ENCODE measurements at places on chromosomes 12 and 14.

DNA sequence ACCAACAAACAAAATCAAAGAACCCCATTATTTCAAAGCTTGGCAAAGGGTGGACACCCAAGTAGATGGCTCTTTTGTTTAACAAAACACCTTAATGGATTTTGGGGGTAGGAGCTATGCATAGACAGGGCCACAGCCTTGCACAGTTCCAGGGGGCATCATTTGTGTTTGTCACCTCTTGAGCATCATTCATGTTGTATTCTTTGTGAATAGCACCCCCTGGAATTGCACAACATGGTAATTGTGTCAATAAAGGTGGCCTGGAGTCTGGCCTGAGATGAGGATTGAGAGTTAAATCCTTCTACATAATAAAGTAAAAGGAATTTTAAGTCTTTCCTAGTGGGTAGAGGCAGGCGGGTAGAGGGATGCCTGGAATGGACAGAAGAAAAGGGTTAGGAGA lies 3.3 kb upstream of the FRS2 start:
- DNase-seq = no peak

DNA sequence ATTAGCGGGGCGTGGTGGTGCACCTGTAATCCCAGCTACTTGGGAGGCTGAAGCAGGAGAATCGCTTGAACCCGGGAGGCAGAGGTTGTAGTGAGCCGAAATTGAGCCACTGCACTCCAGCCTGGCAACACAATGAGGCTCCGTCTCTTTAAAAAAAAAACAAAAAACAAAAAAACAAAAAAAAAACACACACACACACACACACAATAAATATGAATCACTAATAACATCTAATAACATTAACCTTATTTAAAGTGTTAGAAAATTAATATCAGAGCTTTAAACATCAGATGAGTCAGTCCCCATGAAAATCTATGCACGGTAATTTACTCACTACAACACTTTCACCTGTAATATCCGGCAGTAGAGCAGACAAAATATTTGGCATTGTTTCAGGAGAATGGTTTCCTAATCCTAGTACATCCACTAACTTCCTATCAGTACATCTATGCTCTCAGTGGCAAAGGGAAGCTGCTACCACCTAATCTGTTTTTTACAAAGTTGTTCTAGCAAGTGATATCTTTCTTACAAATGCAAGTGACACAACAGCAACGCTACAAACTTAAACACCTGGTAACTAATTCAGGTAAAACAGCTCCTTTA lies 36.2 kb downstream of the MED13L start:
- no peak for DNase-seq

DNA sequence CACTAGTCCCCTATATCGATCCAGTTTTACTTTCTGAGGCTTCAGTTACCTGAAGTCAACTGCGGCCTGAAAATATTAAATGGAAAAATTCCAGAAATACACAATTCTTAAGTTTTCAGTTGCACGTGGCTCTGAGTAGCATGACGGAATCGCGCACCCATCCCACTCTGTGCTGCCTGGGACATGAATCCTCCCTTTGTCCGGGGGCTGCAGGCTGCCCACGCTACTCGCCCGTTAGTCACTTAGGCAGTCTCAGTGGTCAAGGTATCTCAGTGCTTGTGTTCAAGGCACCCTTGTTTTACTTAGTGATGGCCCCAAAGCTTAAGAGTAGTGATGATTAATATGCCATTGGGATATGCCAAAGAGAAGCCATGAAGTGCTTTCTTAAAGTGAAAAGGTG lies 46.6 kb downstream of the LGMN start:
- no peak for DNase-seq

DNA sequence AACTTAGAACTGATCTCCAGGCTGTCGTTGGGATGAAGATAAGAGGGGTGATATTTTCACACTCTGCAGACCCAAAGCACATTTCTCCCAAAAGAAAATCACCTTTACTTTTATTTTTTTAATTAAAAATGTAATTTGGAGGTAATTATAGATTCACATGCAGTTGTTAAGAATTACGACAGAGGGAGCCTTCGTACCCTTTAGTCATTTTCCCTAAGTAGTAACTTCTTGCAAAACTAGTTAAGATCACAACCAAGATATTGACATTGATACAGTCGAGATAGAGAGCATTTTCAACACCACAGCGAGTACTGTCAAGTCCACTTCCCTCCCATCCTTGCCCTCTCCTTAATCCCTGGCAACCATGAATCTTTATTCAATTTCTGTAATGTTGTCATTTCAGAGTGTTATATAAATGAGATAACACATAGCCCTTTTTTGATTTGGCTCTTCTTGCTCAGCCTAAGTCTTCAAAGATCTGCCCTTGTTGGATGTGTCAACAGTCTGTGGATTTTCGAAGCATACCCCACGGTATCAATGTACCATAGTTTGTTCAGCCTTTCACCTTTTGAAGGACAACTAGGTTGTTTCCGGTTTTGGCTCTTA lies 39.6 kb downstream of the DNAH10 start:
- peak; percentile 62 for DNase-seq

DNA sequence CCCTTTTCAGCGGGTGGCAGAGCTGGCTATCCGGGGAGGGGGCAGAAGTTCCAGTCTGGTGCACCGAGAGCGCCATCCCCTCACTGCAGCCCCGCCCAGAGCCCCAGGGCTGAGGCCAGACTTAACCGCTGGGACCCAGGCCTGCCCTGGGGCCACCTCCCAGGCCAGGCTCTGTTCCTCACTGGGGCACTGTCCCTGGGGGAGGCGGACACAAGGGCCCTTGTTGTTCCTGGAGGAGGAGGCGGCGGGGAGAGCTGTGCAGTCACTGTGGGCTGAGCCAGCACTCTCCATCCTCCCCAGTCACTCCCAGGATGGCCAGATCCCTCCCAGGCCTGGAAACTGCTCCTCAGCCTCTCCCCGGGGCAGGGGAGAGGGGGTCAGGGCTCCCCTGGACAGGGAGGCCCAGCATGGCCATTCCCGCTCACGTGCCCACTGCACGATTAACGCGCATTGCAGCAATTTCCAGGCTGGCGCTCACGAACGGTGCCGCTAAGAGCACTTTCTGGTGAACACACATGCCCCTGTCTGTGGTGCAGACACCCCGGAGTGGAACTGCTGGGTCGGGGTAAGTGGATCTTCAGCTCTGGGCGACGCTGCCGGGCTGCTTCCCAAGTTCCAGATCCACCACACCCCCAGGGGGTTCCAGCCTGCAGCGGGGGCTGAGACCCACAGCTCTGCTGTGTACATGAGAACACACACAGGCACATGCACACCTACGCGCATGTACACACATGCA lies 89.8 kb upstream of the SFSWAP start:
- DNase-seq = no peak

DNA sequence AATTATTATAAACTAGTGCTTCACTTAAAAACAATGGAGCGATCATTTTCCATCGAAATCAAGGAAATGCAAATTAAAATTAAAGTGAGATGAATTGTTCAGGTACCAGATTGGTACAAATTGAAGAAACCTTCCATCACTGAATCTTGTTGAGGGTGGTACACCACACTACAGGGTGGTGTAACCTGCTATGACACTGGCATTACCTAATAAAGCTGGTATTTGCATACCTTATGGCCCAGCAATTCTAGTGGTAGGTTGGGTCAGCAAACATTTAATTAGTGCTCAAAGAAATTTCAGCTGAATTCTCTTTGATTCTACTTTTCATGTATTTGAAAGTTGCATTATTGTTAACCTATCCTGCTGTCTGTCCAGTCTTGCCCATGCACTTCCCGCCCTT lies 9.2 kb downstream of the TIGAR start:
- no peak for DNase-seq

All from foreskin fibroblast (primary cell).